ENCODE measurements at places on chromosomes 12 and 14.

DNA sequence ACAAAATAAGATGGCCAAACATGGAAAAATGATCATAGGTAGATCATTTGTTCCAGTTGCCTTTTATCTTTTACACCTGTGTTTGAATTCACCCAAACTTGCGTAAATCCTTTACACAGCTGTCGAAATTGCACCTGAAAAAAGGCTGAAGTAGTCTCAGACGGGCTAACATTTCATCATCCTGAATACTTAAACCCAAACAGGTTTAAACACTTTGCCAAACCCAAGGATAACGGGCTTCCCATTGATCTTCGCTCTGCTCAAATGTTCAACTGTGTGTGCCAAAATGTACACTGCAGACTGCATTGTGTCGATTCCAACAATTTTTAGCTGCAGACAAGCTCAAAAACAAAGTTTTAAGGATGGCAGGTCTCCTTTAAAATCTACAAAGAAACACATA is 288.7 kb upstream of the DDHD1 start:
- no peak for DNase-seq

DNA sequence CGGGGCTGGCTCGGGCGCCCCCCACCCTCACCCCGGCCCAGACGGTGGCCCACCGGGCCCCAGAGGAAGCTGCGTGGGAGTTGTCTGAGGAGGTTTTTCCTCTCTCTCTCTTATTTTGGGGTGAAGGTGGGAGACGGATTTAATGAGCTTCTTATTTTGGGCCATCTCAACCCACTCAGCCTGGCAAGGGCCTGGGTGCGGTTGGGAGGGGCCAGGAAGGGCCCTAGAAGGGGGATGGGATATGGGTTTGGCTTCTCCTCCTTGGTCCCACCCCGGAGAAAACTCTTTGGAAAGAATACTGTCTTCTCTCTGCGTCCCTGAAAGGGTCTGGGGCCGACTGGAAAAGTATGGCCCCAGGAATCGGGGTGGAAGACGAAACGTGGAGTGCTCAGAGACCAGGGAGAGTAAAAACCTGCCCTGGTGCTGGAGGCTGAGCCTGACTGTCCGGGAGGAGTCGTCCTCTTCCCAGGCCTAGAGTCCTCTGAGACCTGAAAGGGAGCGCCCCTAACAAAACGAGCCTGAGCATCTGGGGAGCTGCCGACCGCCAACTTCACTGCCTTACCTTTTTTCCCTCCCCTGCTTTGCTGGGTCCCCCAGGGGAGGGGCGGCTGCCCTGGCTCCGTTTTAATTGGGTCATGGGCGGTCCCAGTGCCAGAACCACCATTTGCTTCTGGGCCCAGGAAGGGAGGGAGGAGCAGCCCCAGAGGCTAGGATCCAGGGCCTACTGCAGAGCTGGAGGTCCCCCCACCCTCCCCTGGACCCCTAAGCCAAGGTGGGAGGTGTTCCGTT is 1.6 kb downstream of the MMP14 start:
- DNase-seq, result peak; percentile 48

DNA sequence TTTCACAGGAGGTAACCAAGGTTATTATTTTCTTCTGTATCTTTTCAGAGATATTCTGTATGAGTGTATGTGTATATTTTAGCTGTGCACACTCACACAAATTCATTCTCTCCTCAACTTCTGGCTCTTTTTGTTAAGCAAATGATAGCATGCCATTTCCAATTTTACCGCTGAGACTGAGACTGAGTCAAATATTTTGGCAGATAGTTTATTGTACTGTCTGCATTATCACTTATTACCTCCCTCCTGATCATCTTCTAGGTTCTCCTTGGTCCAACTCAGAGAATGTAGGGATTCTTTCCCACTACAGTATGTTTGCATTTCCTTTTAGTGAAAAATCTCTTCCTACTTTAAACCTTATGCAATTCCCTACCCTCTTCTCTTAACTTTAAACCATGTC is 33.3 kb downstream of the DACT1 start:
- DNase-seq, result no peak

- no peak for DNase-seq
Measured at GRCh38 chr12:56001487-56002100, 4.5 kb downstream of the SUOX start.

DNA sequence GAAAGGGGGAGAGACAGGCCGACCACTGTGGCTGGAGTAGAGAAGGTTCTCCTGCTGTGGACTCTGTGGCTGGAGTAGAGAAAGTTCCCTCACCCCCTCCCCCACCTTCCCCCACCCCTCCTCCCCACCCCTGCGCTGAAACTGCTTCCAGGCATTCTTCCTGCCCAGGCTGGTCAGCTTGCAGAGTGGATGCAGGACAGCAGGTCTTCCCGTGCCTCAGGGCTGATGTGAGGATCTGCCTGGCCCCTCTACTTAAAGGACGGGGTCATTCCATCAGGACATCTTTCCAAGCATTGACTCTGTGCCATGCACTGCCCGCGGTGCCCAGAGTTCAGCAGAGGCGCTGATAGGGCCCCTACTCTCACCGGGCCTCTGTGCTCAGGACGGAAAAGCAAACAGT is 13.2 kb upstream of the RIMBP2 start:
- no peak for DNase-seq

- DNase-seq, result no peak
Measured at GRCh38 chr14:23005451-23006187, 4.3 kb downstream of the C14orf93 start.

DNA sequence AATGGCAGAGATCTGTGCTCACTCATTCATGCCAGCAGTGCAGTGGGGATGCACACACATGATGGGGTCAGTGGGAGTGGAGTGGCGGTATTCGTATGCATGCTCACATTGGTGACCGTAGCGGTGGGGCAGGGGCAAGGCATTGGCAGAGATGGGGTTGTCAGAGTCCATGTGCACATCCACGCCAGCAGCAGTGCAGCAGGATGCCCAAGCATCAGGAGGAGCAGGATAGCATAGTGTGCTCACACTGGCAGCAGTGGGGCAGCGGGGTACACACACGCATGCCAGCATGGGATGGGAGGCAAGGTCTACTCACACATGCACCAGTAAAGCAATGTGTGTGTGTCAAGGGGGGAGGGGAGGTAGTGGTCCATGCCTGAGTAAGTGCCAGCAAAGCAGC is 89.4 kb upstream of the GARIN6 start:
- no peak for DNase-seq

DNA sequence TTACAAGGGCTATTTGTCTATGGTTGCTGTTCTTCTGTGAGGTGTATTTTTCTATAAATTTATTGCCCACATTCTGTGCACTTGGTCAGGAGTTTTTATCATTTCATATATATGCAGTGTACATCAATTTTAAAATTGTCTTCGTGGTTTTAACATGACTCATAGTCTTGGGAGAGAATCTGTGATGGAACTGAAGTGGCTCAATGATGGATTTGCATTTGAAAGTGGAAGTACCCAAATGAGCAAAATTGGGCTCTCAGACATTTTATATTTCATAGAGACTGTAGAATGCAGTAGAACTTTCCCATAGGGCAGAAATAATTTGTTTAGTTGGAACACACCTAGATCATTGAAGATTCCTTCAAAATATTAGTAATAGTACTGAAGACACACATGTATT is 1.9 kb upstream of the SCFD1 start:
- no peak for DNase-seq

GRCh38 chr14:71996610-71997009 is 64.4 kb downstream of the RGS6 start:
- no peak for DNase-seq

DNA sequence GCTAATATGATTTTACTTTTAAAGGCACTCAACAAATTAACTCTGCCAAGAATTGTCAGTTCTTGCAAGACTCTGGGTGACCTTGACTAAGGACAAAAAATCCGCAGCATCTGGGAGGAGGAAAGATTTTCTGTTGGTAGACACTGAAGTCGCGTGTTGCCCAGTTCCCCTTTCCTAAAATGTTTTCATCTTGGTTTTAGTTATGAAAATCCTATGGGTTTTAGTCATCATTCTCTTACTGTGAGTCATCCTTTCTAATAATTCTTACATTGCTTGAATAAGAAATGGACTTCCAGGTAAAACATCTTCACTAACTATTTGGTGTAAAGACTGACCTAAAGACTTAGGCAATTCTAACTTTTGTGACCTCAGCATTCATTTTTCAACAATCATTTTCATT is 9.1 kb downstream of the GSG1 start:
- peak; percentile 63 for DNase-seq

DNA sequence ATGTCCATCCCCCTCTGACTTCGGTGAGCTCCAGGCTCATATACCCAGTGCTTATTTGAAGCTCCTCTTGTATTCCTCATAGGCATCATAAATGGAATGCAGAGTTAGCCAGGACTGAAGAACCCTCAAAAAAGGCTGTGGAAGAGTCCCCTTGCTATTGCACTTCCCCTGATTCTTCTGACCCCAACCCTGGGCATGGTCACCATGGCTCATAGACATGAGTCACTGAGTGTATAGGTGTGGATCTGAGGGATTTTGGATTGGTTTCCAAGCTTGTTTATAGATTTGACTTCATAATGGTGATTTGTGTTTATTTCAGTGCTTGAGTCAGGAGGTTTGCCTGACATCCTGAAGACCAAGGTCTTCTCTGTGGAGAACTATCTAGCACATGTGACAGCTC is 98.4 kb upstream of the SLC38A2 start:
- DNase-seq, result no peak

GRCh38 chr12:81162391-81163136 is 84.7 kb downstream of the ACSS3 start:
- no peak for DNase-seq

- no peak for DNase-seq
Measured at GRCh38 chr12:20469756-20470155, 101.4 kb downstream of the PDE3A start.

DNA sequence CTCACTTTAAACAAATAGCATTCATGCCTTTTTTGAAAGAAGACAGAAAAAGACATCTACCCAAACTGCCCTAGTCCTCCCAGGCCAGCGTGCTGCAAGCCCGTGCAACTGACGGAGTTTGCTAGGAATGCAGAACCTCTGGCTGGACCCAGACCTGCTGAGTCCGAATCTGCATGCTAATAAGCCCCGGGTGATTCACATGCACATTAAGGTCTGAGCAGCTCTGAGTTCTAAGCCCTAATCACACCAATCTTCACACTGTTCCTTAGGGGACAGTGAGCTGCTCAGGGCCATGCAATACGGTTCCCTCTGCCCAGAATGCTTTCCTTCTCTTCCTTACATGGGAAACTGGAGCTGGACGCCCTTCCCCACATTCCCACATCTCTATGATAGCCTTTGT is 25.2 kb downstream of the HAL start:
- DNase-seq, result peak; percentile 25

DNA sequence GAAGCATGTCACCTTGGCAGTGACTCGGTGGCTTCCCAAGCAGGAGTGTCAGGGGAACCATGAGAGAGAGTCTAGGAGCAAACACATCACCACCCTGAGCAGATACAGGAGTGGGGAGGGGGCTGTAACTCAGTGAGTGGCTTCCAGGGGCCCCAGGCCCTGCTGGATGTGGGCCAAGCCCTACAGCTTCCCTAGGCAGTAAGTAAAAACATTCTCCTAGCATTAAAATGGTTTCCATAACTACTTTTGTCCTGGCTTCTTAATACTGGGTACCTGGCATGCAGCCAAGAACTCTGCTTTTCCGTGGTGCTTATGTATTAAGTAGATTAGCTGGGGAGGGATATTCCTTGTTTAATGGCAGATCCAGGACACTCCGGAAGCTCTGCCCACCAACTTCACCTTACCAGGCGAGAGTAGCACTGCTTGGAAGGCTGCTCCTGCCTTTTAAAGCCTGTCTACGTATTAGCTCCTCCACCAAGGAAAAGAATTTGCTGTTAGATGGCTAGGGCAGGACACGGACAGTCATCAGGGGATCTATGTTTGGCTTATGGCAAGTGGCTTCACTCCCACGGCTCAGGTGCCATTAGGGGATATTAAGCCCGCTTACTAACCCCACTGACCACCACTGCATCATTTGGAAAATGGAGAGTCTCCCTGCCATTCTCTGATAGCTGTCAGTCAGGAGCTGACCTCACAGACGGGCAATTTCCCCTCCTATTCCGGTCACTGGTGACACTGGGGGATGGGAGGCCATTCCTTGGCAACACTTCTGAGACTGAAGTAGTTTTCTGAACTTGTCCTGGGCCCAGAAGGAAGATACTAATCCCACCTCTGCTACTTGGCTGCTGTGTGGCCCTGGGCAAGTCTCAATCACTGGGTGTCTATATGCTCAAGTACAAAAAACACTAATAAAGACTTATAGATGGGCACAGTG is 22.8 kb downstream of the OTUB2 start:
- no peak for DNase-seq

DNA sequence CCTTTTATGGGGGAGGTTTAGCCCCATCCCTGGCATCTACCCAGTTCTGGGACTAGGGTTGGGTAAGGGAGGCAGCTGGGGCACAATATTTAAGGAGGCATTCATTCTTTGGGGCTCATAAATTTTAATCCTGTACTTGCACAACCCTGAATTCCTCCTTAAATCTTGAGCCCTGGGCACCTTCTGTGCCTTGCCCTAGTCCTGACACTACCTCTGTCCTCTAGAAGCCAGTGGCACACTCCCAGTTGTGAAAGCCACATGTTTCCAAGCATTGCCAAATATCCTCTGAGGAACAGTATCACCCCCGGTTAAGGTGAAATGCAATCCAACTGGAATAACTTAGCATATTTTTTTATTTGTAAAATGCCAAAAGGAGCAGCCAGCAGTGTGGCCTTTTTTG is 36.6 kb downstream of the SLC16A7 start:
- peak; percentile 6 for DNase-seq

DNA sequence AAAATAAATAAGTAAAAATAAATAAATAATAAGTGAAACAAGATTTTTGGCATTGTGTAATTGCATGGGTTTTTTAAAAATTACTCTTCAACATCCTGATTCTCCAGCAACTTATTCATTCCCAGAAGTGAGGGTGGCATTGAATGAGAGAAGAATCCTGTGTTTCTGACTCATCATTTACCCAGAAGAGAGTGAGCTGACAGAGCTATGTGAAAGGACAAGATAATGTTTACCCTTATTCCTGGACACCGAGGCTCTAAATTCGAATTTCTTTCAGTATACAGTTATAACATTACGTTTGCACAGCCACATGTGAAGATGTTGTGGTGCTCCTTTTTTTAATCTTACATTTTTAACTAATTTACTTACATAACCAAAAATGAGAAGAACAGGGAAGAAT is 36.4 kb downstream of the BBS10 start:
- peak; percentile 44 for DNase-seq

DNA sequence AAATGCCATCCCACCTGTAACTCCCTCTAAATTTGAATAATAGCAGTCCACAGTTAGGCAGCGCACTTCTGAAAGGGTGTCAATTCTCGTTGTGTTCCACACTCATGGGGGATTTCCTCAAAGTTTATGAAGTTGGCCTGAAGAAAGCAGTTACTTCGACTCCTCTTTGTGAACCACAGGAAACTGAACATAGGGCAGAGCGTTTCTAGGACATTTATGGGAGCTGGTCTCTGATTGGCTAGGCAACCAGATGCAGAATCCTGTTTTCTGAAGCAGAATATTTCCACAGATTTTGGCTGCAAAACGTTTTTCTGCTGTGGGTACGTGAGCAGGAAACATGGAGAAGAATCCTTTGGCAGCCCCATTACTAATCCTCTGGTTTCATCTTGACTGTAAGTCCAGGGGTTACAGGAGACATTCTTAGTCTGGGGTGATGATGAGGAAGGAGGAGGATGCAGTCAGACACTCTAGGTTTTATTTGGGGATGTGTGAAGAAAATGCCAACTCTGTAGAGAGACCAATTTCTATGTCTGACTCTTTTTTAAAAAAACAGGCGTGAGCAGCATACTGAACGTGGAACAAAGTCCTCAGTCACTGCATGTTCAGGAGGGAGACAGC is 431.5 kb upstream of the OR4E1 start:
- DNase-seq, result no peak

Data from AG20443 (cell line).